Astrocyte (in vitro differentiated cells and primary cell): ENCODE measurements at places on chromosomes 4 and X. TPM values are rescaled to one million over a fixed set of nuclear protein-coding genes. Genes with fewer than 3 reads are reported as not detected.

Gene NR3C2
- 2.5 TPM in 2 replicates for total RNA-seq

Gene TBC1D8B
- total RNA-seq: 12.1 and 13.7 TPM in 2 replicates

Gene SULT1E1
- total RNA-seq: 0.34 TPM in 1 of 2 replicates, not detected in the other

Gene SYN1
- total RNA-seq: 1.6 and 2.2 TPM in 2 replicates

Gene POU3F4
- total RNA-seq: 0.18 and 0.31 TPM in 2 replicates

DNA sequence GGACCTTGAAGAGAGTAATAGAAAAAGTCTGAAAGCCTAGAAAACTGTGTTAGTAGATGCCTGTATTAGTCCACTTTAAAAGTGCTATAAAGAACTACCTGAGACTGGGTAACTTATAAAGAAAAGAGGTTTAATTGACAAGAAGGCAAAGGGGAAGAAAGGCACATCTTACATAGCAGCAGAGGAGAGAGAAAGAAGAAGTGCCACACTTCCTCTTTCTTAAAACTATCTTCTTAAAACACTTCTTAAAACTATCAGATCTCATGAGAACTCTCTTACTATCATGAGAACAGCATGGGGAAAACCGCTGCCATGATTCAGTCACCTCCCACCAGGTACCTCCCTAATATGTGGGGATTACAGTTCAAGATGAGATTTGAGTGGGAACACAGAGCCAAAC, 18.8 kb upstream of the COL25A1 start:
- no peak for DNase-seq
- H3K4me3 ChIP-seq: no peak overlapping the region

DNA sequence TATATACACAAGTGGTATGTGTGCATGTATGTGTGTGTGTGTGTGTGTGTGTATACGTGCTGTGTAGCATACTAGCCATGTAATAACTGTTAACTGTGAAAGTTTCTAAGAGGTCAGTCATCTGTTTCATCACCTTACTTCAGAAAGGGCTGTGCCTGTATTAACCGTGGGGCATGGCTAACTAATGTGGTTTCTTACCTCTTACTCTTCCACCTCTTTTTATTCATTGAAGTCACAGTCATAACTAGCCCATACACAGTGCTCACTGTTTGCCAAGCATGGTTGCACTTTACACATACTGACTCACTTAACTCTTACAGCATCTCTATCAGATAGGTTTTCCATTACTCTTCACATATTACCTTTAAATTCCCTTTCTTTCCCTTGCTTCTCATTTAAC, 23.7 kb upstream of the LRAT start:
- no peak overlapping the region for H3K27ac ChIP-seq
- DNase-seq: peak; percentile 3
- H3K4me1 ChIP-seq: no peaks in the 10 kb centered on the region
- H3K36me3 ChIP-seq: no peaks in the 10 kb centered on the region
- H3K27me3 ChIP-seq: no peaks in the 10 kb centered on the region
- H3K4me3 ChIP-seq: no peak overlapping the region

DNA sequence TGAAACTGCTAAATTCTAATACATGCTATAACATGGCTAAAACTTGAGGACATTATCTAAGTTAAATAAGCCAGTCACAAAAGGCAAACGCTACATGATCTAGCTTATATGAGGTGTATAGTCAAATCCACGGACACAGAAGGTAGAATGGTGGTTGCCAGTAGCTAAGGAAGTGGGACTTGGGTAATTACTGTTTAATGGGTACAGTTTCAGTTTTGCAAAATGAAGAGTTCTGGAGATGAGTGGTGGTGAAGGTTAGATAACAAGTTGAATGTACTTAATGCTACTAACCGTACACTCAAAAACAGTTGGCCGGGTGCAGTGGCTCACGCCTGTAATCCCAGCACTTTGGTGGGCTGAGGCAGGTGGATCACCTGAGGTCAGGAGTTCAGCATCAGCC, 644.5 kb upstream of the DIPK2B start:
- peaks cover 15% of the 10 kb centered on the region for H3K4me1 ChIP-seq
- no peak overlapping the region for H3K27ac ChIP-seq
- DNase-seq: no peak
- H3K27me3 ChIP-seq: no peaks in the 10 kb centered on the region

DNA sequence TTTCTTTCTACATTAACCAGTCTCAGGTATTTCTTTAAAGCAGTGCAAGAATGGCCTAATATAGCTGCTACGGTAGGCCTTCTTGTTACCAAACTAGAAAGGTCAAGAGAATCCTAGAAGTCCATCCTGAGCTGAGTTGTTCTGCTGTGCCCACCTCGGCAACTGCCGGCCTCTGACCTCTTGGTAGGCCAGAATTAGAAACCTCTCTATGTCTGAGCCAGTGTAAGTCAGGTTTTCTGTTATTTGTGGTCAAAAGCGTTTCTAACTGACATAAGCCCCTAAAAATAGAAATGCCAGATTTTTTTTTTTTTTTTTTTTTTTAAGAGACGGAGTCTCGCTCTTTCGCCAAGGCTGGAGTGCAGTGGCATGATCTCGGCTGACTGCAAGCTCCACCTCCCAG, 43.1 kb downstream of the SOWAHB start:
- no peaks in the 10 kb centered on the region for H3K27me3 ChIP-seq
- peaks cover 8% of the 10 kb centered on the region for H3K4me1 ChIP-seq
- H3K4me3 ChIP-seq: no peak overlapping the region

GRCh38 chr4:101693842-101694398, 96.6 kb upstream of the BANK1 start:
- H3K4me1 ChIP-seq: no peaks in the 10 kb centered on the region
- H3K4me3 ChIP-seq: no peak overlapping the region
- no peaks in the 10 kb centered on the region for H3K27me3 ChIP-seq
- DNase-seq: no peak
- no peaks in the 10 kb centered on the region for H3K36me3 ChIP-seq

GRCh38 chrX:71315917-71316316, 14.4 kb downstream of the ITGB1BP2 start:
- H3K27ac ChIP-seq: peak overlapping the region; percentile 26
- H3K4me3 ChIP-seq: no peak overlapping the region
- H3K36me3 ChIP-seq: no peaks in the 10 kb centered on the region
- H3K27me3 ChIP-seq: no peaks in the 10 kb centered on the region

- H3K4me1 ChIP-seq: peaks cover 4% of the 10 kb centered on the region
- no peak for DNase-seq
- no peaks in the 10 kb centered on the region for H3K27me3 ChIP-seq
- H3K36me3 ChIP-seq: no peaks in the 10 kb centered on the region
These were observed at the start of gene PLP1 for GRCh38 chrX:103776546-103776945. PLP1 (plus strand) TSS chrX:103776840; CDS start chrX:103776996, 156 bp downstream.

DNA sequence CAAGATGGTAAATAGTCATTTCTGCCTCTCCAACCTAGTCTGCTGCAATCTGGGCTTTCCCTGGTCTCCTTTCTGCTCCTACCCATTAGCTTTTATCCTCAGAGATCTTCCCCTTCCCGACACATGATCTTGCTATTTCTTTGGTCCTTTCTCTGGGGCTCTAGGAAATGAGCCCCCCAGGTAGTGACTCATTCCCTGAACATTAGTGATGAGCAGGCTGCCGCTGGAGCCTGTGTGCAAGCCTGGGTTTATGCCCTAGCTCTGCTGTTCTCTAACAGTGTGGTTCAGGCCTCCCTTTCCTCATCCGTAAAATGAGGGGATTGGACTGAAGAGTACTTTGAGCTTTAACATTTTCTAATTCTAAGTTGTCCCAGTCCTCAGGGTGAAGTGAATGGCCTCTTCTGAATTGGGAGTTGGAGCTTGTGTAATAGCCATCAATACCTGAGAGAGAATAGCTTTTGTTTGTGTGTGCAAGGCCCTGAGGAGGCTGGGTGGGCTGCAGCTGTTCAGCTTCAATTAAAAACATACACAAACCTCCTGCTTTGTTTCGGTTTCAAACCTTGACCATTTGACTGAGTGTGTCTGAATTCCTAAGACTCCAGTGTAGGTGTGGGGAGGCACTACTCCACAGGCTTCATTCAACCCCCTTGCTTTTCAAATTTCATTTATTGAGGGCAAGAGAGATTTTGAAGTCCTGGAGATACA, 115.6 kb upstream of the SCML1 start:
- no peak overlapping the region for H3K4me3 ChIP-seq
- no peaks in the 10 kb centered on the region for H3K36me3 ChIP-seq
- no peak for DNase-seq
- peaks cover 6% of the 10 kb centered on the region for H3K4me1 ChIP-seq
- H3K27me3 ChIP-seq: no peaks in the 10 kb centered on the region

DNA sequence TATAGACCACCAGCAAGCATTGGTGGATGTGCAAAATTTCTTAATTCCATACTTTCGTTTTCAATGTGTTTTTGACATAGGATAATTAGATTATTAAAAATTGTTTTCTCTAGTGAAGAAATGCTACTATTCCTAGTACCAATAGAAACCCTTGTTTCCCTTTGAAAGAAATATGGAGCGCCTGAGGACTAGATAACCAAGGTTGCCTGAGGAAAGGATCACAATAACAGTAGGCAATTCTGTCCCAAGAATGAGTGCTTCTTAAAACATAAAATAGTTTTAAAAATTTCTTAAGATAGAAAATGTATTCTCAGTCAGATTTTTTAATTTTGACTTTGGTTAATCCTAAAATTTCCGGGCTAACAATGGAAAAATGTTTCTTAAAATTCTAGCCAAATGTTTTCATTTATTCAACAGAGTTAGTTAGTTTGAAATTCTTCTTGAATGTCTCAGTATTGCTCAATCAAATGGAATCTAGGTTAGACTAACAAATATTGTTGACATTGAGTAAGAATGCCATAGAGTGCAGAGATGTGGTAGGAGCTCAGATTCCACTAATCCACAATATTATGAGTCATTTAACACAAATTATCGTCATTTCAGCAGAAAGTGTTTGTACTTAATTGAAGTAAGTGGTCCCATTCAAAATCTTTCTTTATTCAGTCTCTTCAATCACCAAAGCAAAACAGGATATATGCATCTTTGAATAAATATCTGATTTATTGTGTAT, 666.0 kb downstream of the GRID2 start:
- no peaks in the 10 kb centered on the region for H3K27me3 ChIP-seq
- no peak overlapping the region for H3K4me3 ChIP-seq
- peaks cover 17% of the 10 kb centered on the region for H3K4me1 ChIP-seq

DNA sequence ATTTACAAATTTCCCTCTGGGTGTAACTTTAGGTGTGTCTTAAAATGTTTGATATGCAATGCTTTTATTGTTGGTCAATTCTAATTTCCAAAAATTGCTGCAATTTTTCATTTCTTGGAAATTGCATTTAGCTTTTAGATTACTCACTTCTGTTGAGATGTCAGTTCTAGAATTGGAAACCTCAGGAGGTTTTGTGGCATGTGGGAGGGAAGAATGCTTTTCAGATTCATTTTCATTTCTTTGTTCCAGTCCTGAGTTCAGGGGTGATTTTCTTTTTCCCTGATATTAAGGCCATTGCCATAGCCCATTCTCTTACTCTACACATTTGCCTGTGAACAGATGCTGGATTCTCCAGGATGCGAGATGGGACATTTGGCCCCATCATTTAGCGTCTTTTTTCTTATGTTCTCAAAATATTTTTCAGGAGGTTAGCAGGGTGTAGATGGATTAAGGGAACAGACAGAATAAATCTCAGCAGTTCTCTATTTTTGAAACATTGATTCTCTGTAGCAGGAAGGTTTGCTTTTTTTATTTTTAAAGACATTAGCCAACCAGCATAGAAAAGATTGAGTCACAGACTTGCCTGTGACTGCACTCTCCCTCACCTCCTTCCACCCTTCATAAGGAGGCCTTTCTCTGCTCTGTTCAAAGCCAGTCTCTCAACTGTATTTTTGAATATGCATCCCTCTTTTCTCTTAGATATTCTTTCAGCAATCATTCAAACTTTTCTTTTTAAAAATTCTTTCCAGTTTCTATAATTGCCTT, 238.4 kb upstream of the ANXA3 start:
- H3K4me3 ChIP-seq: no peak overlapping the region
- no peaks in the 10 kb centered on the region for H3K4me1 ChIP-seq
- H3K27ac ChIP-seq: no peak overlapping the region

GRCh38 chr4:6616087-6616995, 24.1 kb upstream of the MRFAP1 start:
- peaks cover 3% of the 10 kb centered on the region for H3K36me3 ChIP-seq
- H3K27ac ChIP-seq: no peak overlapping the region
- no peak for DNase-seq
- no peaks in the 10 kb centered on the region for H3K4me1 ChIP-seq
- H3K27me3 ChIP-seq: no peaks in the 10 kb centered on the region

GRCh38 chr4:83318666-83319065, 16.0 kb downstream of the HPSE start:
- no peaks in the 10 kb centered on the region for H3K4me1 ChIP-seq
- no peak for DNase-seq
- H3K27me3 ChIP-seq: peaks cover 2% of the 10 kb centered on the region
- H3K27ac ChIP-seq: no peak overlapping the region

- DNase-seq: peak; percentile 3
- H3K36me3 ChIP-seq: no peaks in the 10 kb centered on the region
- no peaks in the 10 kb centered on the region for H3K27me3 ChIP-seq
- no peak overlapping the region for H3K4me3 ChIP-seq
These were observed 30.4 kb upstream of the UBE2NL start for GRCh38 chrX:143853488-143853887.
